ENCODE measurements at places on chromosomes 5 and 9. TPM values are rescaled to one million over a fixed set of nuclear protein-coding genes. Genes with fewer than 3 reads are reported as not detected.

DNA sequence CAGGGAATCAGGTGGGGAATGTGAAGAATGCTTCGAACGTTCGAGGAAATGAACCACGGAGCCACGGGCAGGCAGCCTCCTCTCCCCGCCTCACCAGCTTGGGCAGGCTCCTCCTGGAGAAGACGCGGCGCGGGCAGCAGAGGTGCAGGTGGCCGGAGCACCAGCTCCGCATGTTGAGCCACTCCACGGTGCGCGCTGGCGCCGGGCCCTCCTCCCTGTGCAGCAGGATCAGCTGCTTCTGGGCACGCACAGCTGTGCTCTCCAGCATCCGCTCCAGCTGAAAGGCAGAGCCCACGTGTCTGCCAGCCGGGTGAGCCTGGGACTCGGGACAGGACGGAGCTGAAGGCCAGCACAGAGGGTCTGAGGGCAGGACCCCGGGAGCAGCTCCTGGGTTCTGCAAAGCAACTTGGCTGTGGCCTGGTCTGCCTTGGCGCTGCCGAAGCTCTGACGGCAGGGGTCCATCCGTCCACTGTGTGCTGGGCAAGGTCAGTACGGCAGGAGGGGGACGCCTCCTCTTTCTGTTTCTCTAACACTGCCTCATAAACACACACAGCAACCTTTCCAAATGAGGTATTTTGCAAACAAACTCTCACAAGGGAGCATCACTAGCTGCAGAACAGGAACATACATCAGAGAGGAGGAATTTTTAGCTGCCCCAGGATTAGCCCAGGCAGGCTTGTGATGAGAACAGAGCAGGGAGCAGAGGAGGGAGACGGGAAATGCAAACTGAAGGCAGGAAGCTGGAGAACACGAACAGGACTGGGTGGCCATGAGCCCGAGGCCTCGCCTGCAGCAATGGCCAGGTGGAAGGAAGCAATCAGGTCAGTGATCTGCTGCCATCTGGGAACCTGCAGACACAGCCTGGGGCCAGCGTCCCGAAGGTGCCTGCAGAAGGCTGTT lies 20.1 kb upstream of the NSMF start:
- H3K36me3 ChIP-seq: no peaks in the 10 kb centered on the region
- H3K27me3 ChIP-seq: no peaks in the 10 kb centered on the region
- DNase-seq: no peak
- H3K4me3 ChIP-seq: no peak overlapping the region
- H3K4me1 ChIP-seq: no peaks in the 10 kb centered on the region
- no peak overlapping the region for H3K27ac ChIP-seq

GRCh38 chr5:138942066-138942465 lies 66.9 kb upstream of the LRRTM2 start:
- peaks cover 13% of the 10 kb centered on the region for H3K4me1 ChIP-seq
- H3K36me3 ChIP-seq: no peaks in the 10 kb centered on the region
- no peak for DNase-seq
- no peak overlapping the region for H3K4me3 ChIP-seq
- no peak overlapping the region for H3K27ac ChIP-seq

DNA sequence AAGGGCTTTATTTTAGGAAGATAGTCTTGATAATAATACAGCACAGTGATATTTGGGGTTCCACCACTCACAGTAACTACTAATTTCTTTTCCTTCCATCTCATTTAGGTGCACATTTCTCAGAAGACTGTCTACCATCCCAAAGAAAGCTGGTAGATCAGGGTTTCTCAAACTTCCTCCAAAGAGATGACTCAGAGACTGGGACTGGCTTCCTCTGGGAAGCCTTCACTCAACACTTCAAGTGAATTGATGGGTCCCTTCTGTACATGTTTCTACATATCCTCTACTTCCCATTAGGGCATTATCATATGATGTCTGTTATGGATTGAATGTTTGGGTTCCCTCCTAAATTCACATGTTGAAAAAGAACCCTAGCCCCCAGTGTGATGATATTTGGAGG lies 138.5 kb downstream of the SPOCK1 start:
- H3K4me3 ChIP-seq: no peak overlapping the region
- peak; percentile 35 for DNase-seq
- H3K36me3 ChIP-seq: no peaks in the 10 kb centered on the region
- H3K27me3 ChIP-seq: peaks cover 5% of the 10 kb centered on the region
- H3K27ac ChIP-seq: no peak overlapping the region

DNA sequence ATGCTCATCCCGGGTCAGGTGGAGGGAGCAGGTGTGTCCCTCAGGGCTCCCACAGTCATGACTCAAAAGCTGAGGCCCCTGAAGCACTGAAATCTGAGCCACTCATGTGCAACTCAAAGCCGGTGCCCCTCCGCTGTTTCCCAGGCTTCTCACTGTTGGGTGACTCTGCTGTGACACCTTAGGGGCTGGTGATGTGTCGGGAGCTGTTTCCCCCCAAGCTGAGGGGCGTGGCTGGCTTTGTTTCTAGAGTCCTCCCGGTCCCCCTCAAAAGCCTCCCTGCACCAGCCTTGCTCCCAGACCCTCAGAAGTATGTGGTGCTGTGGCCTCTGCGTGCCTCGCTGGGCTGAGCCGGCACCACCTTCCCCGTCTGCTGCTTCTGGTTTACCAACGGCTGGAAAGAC lies 39.7 kb downstream of the PLPP7 start:
- no peak for DNase-seq
- peaks cover 34% of the 10 kb centered on the region for H3K4me1 ChIP-seq
- H3K27me3 ChIP-seq: no peaks in the 10 kb centered on the region
- H3K27ac ChIP-seq: peak overlapping the region; percentile 100
- H3K4me3 ChIP-seq: no peak overlapping the region
- H3K36me3 ChIP-seq: no peaks in the 10 kb centered on the region

GRCh38 chr5:79120221-79120620 lies 8.6 kb downstream of the BHMT start:
- H3K4me3 ChIP-seq: no peak overlapping the region
- no peaks in the 10 kb centered on the region for H3K36me3 ChIP-seq
- H3K27ac ChIP-seq: no peak overlapping the region
- no peak for DNase-seq
- no peaks in the 10 kb centered on the region for H3K4me1 ChIP-seq

- DNase-seq: no peak
- no peak overlapping the region for H3K27ac ChIP-seq
- no peaks in the 10 kb centered on the region for H3K27me3 ChIP-seq
- H3K4me1 ChIP-seq: no peaks in the 10 kb centered on the region
- H3K4me3 ChIP-seq: no peak overlapping the region
Measured at GRCh38 chr5:53508125-53508524, 27.7 kb downstream of the FST start.

- H3K4me3 ChIP-seq: no peak overlapping the region
- no peaks in the 10 kb centered on the region for H3K4me1 ChIP-seq
- H3K27me3 ChIP-seq: no peaks in the 10 kb centered on the region
- no peak for DNase-seq
Measured at GRCh38 chr9:20854444-20854843, 170.4 kb downstream of the FOCAD start.

DNA sequence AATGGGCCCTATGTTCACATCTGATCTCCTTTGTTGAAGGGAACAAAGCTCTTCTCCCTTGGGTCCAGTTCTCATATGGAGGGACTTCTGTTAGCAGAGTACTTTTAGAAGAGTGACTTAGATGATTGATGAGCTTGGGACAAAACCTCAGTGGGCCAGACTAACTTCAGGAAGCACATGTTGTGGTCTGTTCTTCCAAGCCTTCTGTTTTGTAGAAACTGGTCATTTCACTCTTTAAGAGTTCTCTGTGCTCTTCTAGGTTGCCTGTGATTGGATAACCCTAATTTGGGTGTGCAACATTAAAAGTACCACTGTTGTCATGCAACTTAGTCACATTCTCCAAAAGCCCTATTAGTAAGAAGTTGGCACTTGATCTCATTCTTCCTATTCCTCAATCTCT lies 183.5 kb upstream of the ACO1 start:
- no peaks in the 10 kb centered on the region for H3K27me3 ChIP-seq
- H3K4me3 ChIP-seq: no peak overlapping the region
- no peaks in the 10 kb centered on the region for H3K4me1 ChIP-seq
- DNase-seq: no peak

- DNase-seq: peak; percentile 34
- H3K36me3 ChIP-seq: no peaks in the 10 kb centered on the region
- H3K27me3 ChIP-seq: no peaks in the 10 kb centered on the region
- H3K4me1 ChIP-seq: peaks cover 16% of the 10 kb centered on the region
- H3K27ac ChIP-seq: no peak overlapping the region
Measured at GRCh38 chr5:157608972-157609565, 33.5 kb upstream of the ADAM19 start.

GRCh38 chr5:172564883-172565282 lies 76.2 kb upstream of the NEURL1B start:
- no peaks in the 10 kb centered on the region for H3K36me3 ChIP-seq
- DNase-seq: no peak
- no peak overlapping the region for H3K27ac ChIP-seq
- no peaks in the 10 kb centered on the region for H3K27me3 ChIP-seq
- no peak overlapping the region for H3K4me3 ChIP-seq
- peaks cover 29% of the 10 kb centered on the region for H3K4me1 ChIP-seq

- no peak overlapping the region for H3K4me3 ChIP-seq
- H3K27me3 ChIP-seq: no peaks in the 10 kb centered on the region
- no peaks in the 10 kb centered on the region for H3K36me3 ChIP-seq
- no peaks in the 10 kb centered on the region for H3K4me1 ChIP-seq
Measured at GRCh38 chr9:131839281-131840084, 99.6 kb upstream of the RAPGEF1 start.

DNA sequence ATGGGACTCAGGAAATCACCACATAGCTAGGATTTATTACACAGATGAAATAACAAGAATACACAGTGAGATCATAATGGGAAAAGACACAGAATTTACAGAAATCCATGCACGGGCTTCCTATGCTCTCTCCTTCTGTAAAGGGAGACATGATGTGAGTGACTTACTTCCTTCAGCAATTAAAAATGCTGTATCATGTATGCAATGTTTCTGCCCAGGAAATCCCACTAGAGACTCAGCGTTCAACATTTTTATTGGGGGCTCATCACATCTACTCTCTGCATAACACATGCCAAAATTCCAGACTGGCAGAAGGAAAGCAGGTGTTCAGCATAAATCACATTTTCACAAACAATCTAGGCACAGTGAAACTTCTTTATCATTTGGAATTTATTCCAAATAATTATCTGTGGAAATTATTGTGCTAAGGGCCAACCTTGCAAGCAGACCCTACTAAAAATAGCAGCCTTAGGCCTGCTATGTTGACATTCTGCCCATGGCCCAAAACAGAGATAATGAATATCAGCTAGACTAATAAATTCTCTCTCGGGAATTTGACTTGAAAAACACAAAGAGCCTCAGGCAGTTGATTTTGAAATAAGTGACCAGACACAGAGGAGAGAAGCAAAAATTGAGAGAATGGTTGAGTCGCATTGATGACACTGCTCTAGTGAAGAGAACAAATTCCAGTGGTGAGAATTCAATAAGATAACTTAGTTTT lies 31.4 kb upstream of the SELENOP start:
- DNase-seq: no peak
- H3K4me3 ChIP-seq: no peak overlapping the region
- H3K27ac ChIP-seq: no peak overlapping the region
- H3K27me3 ChIP-seq: no peaks in the 10 kb centered on the region

Gene TPM2
- total RNA-seq: 899 TPM

Gene PHAX
- 26.4 TPM for total RNA-seq

Gene FCN2
- total RNA-seq: not detected

Gene TSSK1B
- 0.14 TPM for total RNA-seq

Gene CD14
- total RNA-seq: 1.4 TPM

Gene FBXO38
- total RNA-seq: 28.1 TPM

Gene GFRA3
- total RNA-seq: 0.53 TPM

Gene BAAT
- total RNA-seq: not detected

Gene C6
- 0.27 TPM for total RNA-seq

Gene PLEKHG4B
- 20.1 TPM for total RNA-seq

Gene OR13C3
- not detected for total RNA-seq

Gene ECM2
- not detected for total RNA-seq

Gene PCDHGA10
- total RNA-seq: 4.5 TPM

Gene PCDHA1
- total RNA-seq: 0.25 TPM

Measured in cardiac muscle cell (in vitro differentiated cells and primary cell).